ENCODE measurements at places on chromosomes 5 and 9.

DNA sequence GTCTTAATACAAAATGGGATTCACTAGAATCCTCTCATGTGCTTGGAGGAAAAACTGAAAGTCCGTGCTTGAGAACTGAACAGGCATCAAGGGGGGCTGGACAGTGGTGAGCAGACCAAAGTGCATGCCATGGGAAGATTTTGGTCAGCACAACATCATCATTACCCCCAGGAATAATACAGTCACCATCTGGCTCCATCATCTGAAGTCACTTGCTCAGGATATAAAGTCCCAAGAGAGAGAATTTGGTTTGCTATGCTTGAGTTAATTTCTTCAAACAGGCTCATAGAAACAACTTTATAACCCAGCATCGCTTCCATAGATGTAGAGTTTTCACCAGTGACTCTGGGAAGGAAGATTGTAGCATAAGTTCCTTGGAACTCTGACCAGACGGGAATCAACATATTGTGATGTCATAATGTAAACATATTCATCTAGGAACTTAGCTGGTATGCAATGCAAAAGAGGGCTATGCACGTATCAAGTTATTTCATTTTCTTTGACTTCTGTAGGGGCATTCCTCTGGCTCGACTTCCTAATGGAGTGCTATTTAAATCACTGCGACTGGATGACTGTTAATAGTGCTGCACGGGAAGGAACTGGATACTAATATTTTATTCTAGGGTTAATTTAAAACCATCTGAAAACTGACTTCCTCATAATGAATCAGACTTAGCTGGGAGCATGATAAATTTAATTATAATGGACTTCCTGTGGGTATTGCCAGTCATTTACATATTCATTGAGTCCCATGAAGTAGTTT is 145.2 kb downstream of the MTRR start:
- no peak for DNase-seq

GRCh38 chr9:131024978-131025868 is 16.2 kb downstream of the LAMC3 start:
- DNase-seq: no peak

DNA sequence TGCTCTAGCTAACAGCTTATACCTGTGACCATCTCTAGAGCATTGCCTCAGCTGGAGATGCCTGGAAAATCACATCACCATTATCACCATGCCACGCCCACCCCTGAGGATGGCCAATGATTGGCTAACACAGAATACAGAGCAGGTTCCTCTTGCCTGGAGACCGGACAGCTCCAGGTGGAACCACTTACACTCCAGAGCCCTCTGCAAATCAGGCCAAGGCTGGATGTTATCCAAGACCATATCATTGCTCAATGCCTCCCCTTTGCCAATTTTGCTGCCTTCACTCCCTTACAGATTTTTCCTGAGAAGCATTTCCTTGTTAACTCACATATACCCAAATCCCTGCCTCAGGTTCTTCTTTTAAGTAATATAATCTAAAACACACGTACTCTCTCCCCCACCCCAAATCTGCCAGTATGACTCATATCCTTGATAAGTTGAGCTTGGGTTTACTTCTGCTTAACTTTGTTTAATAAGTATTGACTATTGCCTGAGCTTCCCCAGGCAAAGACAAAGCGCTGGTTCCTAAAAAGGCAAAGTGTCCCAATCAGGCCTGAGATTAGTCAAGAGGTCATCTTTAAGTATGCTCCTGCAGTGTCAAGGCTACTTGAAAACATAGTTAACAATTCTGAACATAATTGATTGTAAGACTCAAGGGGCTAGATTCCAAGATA is 309.6 kb downstream of the EPB41L4A start:
- DNase-seq: peak; percentile 92

GRCh38 chr5:10831419-10831818 is 70.4 kb upstream of the DAP start:
- no peak for DNase-seq

- no peak for DNase-seq
These were observed 164.1 kb upstream of the ZNF618 start for GRCh38 chr9:113712053-113712452.

DNA sequence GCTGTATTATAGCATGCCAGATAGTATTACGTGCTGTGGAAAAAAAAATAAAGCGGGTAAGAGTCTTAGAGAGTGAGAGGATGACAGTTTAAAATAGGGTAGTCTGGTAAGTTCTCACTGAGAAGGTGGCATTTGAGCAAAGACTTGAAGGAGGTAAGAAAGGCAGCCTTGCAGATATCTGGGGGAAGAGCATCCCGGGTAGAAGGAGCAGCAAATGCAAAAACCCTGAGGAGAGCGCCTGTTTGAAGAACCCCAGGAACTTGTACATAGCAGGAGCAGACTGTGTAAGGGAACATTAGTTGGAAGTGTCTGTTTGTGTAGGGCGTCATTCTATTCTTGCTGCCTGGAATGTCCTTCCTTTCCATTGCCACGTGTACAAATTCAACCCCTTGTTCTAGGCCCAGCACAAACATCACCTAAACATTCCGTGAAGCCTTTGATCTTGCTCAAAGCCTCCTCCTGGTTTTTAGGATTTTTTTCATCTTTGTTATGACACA is 2.6 kb downstream of the AP3S1 start:
- DNase-seq: no peak

- no peak for DNase-seq
These were observed 172.3 kb upstream of the GNA14 start for GRCh38 chr9:77820293-77820954.

DNA sequence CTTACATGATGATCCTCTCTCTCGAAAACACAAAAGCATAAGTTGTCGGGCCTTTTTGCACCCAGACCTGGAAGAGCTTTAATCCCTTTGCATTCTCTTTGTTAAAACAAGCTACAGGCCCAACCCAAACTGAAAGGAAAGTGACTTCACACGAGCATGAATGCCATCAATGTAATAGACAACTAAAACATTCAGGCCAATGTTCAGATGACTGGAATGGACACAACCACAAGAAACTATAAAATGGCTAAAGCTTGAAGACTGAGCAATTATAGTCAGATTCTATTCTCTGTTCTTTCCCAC is 45.5 kb downstream of the RFX3 start:
- no peak for DNase-seq

DNA sequence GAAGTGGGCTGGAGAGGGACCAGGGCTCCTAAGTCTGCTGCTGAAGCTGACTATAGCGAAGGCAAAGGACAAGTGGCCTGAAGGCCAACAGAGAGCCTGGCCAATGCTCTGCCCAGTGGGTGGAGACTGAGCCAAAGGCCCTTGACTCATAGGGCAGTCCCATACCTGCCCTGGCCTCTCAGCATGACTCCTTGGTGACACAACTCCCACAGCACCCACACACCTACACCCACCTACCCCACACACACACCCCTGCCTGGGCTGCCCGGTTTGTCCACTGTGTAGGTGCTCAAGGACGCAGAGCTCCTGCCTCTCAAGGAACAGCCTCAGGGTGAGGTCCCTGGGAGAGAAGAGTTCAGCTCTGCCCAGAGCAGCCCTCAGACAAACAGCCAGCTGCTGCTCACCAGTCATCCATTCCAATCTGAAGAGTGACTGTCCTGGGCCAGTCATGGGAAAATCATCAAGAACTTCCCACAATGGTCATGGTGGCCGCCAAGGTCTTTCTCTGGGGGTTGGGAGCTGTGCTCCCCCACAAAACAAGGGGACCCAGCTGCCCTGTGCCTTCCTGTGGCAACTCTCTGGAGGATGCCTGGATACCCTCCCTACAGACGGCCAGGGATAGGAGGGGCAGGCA is 5.0 kb downstream of the TNIP1 start:
- DNase-seq: no peak

DNA sequence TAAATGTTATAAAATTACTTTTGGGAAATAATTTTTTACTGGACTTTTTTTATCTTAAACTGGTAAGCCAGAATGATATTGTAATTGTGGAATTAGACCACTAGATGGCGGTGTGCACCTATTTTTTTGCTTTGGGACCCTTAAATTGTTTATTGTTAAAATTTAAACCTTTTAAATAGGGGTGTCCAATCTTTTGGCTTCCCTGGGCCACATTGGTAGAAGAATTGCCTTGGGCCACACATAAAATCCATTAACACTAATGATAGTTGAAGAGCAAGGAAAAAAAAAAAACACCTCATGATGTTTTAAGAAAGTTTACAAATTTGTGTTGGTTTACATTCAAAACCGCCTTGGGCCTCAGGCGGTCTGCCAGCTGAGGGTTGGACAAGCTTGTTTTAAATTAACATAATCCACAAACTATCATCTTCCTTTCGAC is 28.4 kb upstream of the GADD45G start:
- DNase-seq: peak; percentile 25

DNA sequence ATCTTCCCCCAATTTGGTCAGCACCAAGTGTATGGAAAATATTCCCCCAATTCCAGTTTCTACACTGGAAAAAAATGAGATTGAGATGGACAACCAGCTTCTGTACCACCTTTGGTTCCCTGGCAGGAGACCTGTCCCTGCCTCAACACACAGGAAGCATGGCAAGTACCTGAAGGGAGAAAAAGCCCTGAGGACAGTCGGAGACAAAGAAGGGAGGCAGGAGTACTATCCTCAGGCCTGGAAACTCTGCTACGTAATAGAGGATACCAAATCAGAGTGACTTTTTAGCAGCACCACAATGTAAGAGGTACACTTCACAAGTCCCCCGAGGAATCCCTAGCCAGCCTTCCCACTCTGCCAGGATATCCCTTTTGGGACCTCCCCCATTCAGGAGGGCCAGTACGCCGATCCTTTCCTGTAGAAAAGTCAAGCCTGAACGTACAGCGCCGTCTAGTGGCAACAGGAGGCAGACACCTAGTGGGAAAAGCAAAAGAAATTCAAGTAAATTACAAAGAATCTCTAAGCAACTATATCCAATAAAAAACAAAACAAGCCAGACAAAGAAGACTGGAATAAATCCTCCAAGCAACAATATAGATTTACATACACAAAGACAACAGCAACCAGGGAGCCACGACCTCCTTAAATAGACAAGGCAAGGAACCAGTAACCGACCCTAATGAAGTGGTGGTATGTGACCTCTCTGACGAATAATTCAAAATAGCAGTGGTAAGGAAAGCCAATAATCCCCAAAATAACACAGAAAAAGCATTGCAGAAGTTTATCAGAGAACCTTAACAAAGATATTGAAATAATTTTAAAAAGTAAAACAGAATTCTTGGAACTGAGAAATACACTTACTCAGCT is 63.3 kb upstream of the SLCO6A1 start:
- DNase-seq: peak; percentile 55

GRCh38 chr5:92653730-92654461 is 927.1 kb downstream of the NR2F1-AS1 start:
- no peak for DNase-seq

GRCh38 chr5:166358127-166358830 is 1933.2 kb upstream of the WWC1 start:
- no peak for DNase-seq

Measured in inflammatory macrophage (primary cell).